ENCODE measurements at places on chromosomes 1 and 21. TPM values are rescaled to one million over a fixed set of nuclear protein-coding genes. Genes with fewer than 3 reads are reported as not detected.

TRIM63 gene
- total RNA-seq = 4.1 TPM

GABPB2 gene
- total RNA-seq = 13.6 TPM

NHLH1 gene
- total RNA-seq = 0.48 TPM

CCDC24 gene
- total RNA-seq = 14.9 TPM

DCST1 gene
- not detected for total RNA-seq

ESRRG gene
- 26.2 TPM for total RNA-seq

TRABD2B gene
- total RNA-seq = 2.2 TPM

ELF3 gene
- total RNA-seq = 237 TPM

DNA sequence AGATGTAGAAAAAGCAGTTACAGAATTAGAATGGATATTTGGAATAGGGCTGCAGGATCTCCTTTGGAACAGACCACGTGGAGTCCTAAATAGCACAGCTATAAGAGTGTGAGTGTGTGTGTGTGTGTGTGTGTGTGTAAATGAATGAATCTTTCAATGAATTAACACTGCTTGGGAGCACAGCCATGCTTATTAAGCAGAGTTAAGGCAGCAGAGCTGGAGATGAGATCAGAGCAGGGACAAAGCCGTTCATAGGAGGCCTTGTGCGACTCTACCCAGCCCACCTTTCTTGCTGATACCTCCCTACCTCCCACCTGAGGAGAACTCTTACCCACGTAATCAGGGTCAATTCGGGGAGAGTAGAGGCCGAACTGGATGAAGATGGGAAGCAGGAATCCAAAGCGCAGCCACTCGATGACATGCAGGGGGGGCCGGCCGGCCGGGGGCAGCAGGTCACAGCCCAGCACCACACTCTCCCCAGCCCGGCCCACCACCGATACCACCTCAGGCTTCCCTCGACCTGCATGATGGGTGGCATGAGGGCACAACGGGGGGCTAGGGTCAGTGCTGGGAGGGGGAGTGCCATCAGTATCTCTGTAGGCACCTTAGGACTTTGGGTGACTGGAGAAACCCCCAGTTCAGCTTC, 2.7 kb downstream of the IGSF9 start:
- DNase-seq = no peak

GRCh38 chr1:103448560-103448959, 76.9 kb upstream of the RNPC3 start:
- no peak for DNase-seq

DNA sequence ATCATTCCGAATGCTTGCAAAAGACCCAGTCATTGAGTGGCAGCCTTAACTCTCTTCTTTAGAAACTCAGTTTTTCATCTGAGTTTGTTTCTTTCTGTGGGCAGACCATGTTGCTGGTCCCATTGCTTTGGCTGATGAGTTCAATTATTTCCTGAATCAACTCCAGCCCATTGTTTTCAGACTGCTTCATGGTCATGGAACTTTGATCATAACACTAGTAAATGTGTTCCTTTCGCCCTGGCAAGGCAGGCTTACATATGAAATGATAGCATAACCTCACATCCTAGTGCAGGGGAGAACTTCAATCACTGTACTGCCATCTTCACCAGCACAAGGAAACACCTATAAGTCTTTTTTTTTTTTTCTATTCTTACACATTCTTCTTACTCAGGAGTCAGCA, 50.0 kb upstream of the DUSP10 start:
- no peak for DNase-seq

GRCh38 chr1:101317590-101317989, 80.8 kb downstream of the S1PR1 start:
- no peak for DNase-seq

DNA sequence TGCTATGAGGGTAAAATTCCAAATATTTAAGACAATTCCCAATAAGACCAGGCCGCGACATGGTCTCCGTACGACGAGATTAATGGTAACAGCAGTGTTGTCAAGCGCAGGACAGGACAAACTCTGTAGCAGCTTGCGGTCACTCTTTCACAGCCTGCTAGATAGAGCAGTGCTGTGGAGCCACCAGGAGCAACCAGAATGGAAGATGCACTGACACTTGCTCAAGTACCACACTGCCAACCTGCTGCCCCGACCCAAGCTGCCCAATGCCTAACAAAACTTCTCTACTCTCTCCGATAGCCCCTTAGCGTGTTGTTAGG, 636 bp downstream of the WARS2 start:
- DNase-seq = no peak

GRCh38 chr1:247376659-247377058, 39.3 kb upstream of the NLRP3 start:
- no peak for DNase-seq

- DNase-seq = no peak
These were observed 571 bp downstream of the WDR3 start for GRCh38 chr1:117930173-117930447.

DNA sequence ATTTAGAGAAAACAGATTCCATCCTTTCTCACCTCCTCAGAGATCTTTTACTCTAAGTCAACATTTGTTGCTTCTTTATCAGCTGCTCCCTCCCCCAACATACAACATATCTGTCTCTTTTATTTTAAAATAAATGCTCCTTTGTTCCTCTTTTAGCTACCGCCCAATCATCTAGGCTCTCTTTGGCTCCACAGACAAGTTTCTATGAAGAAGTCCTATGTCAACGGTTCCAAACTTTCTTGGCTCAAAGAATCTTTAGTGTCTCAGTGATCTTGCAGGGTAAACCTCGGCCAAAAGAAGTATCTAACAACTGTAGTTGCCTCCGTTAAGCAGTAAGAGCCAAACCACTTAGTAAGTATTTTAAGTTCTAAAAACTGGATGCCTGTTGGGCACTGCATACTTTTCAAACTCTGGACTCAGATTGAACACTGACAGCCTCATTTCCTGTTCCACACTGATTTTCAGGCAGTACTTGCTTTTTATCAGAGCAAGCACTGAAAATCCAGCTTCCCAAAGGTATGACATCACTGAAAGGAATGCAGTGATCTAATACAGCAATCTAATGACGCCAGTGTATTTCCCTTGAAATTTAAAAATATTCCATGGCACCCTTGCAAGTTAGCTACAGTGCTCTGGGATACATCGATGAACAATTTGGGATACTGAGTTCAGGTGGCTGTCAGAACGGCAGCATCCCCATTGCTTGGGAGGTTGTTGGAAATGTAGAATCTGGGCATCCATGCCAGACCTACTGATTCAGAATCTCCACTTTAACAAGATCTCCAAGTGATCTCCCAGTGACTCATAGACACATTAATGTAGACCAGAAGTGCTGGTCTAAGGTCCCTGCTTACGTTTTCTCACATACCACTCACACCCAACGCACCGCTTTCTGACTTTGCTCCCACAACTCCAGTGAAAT, 26.8 kb downstream of the EGLN1 start:
- no peak for DNase-seq

DNA sequence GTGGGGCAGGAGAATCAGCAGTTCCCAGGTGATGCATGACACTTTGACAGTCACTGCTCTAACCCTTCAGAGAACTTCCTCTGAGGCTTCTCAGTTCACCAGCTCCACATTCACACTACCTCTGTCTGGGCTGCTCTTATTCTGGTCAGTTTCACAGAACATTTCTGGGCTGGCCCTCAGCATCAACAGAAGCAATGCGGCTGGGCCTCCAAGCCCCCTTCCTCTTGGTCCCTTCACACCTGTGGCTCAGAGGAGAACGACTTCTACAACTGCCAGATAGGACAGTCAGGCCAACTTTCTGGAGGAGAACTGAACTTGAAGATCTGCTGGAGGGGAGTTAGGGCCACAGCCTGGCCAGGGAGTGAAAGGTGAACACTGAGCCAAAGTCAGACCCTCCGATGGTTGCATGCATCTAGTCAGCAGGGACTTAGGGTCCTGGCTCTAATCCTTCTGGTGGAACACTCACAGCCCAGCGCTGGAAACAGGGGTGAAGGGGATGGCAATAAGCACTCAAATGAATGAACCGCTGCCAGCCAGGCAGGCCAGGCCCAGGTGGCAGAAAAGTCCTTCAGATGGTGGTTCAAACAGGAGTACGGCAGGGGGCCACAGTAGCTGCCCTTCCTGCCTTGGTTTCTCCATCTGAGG, 274.1 kb downstream of the FOXD2 start:
- no peak for DNase-seq

GRCh38 chr1:155410931-155411330, 90.2 kb downstream of the RUSC1 start:
- DNase-seq = no peak

- DNase-seq = no peak
These were observed 81.2 kb upstream of the HOOK1 start for GRCh38 chr1:59733443-59734141.

Data from type B pancreatic cell (in vitro differentiated cells).